NCI-H69 (cell line): ENCODE measurements at places on chromosomes 5 and 9.
A peak's percentile ranks its signal among the peaks of the same experiment; 100 is the strongest.

GRCh38 chr9:120894321-120895148 is 17.5 kb upstream of the PHF19 start:
- no peak for DNase-seq

GRCh38 chr9:113579283-113580040 is 115.9 kb downstream of the RGS3 start:
- DNase-seq, result peak; percentile 51

- DNase-seq, result no peak
Observed at GRCh38 chr5:15980835-15981234, 198.8 kb downstream of the MARCHF11 start.

GRCh38 chr9:136848393-136849037 is 694 bp upstream of the PHPT1 start:
- peak; percentile 89 for DNase-seq

GRCh38 chr5:139646912-139647505 is 1.1 kb upstream of the CXXC5 start:
- DNase-seq, result no peak

- DNase-seq, result no peak
Observed at GRCh38 chr9:89464300-89464901, 33.5 kb downstream of the SEMA4D start.

- no peak for DNase-seq
Observed at GRCh38 chr5:58149345-58149744, 310.5 kb downstream of the PLK2 start.

GRCh38 chr5:157600252-157600651 is 24.7 kb upstream of the ADAM19 start:
- DNase-seq, result no peak
